ENCODE measurements at places on chromosomes 1 and 21.

DNA sequence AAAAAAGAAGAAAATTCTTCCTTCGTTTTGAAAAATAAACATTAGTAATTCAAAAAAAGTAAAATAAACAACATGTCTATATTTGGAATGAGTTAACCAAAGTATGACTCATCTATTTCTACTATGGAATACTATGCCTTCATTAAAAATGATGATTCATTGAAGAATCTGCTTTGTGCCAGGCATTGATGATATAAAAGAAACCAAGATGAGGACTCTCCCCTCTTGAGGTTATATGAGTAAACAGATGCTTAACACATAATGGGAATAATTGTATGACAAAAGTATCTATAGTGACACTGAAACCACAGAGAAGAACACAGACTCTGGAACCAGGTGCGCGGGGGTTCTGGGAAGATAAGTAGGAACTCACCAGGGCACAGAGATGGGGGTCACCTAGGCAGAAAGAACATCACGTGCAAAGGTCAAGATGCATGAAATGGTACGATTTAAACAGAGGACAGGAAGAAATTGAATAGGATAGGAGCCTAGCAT, 18.8 kb downstream of the ELF3 start:
- DNase-seq = no peak

- DNase-seq = no peak
These were observed 70.2 kb downstream of the ESRRG start for GRCh38 chr1:216653001-216653400.

- DNase-seq = no peak
These were observed 36.0 kb downstream of the FAM177B start for GRCh38 chr1:222772996-222773379.

- DNase-seq = no peak
These were observed 40.3 kb downstream of the XPR1 start for GRCh38 chr1:180672105-180672504.

DNA sequence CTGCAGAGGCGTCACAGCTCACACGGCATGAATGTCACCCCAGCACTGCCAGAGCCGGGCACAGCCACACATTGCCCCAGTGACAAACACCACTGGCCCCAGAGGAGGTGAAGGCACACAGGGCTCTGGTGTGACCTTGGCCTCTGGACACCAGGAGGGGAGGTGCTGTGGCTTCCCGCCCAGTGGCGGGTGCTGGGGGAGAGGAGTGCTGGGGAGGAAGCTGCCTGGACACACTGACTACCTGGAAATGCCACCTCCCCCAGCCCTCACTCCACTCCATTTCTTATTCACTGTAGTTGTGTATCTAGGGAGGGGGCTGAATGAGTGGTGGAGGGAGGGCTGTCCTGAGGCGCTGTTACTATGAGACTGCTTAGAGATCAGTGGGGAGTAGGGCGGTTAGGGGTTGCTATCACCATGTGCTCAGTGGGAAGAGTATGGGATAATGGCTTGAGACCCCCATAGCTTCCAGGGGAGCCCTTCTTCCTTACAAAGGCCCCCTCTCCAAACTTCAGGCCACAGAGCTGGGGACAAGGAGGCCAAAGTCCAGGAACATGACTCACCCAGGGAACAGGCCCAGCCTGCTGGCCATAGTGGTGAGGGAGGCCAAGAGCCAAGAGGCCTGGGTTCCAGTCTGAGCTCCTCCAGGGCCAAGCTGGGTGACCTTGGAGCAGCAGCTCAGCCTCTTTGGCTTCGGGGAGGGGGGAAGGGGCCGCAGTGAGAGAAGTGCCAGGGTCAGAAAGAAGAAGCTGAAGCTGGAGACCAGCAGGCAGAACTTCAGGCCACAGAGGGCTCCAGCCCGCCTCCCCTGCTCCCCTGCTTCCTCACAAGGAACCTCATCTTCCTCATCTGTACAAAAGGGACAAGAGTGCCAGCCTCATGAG, 40.1 kb downstream of the AHDC1 start:
- DNase-seq = no peak

DNA sequence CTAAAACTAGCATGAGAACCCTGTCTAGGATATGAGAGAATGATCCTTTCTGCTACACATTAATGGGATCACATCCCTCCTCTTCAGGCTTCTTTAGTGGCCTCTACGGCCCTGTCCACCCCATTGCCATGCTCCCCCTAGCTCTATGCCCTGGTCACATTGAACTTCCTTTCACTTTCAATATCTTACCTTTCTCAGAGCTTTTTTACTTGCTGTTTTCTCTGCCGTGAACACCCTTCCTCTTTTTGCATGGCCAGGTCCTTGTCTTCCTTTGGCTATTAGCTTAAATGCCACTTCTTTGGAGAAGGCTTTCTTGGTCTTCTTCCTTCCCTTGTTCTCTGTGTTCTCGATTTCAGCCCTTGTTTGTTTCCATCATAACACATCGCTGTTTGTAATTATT, 97.4 kb downstream of the GIPC2 start:
- DNase-seq = no peak

DNA sequence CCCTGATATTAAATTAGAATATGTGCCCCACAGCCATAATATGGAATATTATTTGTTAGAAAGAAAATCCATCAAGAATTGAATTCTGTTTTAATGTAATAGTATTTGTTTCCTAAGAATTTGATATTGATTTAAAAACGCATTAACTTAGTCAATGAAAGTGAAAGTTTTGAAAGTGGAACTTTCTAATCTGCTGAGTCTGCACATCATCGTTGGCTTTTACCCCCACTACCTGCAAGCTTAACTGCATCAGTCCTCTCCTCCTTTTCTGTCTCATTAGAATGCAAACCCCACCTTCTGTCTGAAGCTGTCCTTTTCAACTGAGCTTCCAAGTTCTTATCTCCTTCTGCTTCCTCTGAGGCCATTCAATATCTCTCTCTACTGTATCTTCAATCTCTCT, 42.5 kb downstream of the XCL1 start:
- DNase-seq = no peak

- no peak for DNase-seq
These were observed 122.2 kb upstream of the ADGRL4 start for GRCh38 chr1:79128722-79129121.

DNA sequence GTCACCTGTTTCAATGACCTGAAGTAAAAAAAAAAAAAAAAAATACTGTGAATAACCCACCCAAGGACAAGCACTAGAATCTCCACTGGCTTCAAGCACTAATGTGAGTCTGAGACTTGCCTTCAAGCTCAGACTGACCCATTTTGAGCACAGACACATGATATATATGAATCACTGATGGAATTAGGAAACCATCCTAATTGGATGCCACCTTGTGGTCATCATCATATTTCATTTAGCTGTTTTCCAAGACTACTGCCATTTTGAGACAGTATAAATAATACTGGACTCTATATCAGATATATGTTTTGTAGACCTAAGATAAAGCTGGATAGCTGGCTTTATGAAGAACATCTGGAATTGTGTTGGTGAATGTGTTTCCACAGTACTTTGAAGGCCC, 1232.0 kb downstream of the KCNT2 start:
- no peak for DNase-seq

All from frontal cortex (tissue), 4 donors.